Vagina (tissue), 2 donors: ENCODE measurements at places on chromosomes 13 and 19.

- DNase-seq = no peak
Observed at GRCh38 chr19:38234615-38235014, 10.6 kb upstream of the DPF1 start.

DNA sequence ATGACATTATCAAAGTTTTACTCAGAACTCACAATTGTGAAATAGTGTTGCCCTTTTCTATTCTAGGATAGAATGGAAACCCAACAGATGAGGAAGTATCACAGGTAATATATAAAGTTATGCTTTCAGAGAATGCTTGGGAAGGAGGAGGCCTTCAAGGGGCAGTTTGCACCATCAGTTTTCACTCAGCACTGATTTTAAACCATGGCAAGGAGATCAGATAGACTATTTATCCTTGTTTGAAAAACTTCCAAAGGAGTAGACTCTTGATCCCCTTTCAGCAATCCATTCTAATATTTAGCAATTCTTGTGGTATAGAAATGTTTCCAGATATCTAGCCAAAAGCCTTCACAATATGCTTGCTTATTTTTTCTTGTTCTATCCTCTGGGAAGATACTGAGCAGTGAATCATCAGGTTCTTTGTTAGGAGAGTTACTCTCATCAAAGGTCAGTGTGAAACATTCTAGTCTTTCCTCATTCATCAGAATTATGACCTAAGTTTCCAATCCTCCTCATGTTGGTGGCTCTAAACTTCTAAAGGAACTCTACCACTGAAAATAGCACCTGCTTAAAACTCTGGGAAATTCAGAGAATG, 3.8 kb downstream of the GPC6 start:
- DNase-seq = no peak

GRCh38 chr19:53333066-53333462, 485 bp upstream of the ZNF845 start:
- DNase-seq = no peak

GRCh38 chr13:46796515-46797474, at the start of gene ESD:
Gene ESD, minus strand, starts transcription at chr13:46797161. Its CDS starts 5,748 bp downstream, at chr13:46791413.
- DNase-seq = no peak

DNA sequence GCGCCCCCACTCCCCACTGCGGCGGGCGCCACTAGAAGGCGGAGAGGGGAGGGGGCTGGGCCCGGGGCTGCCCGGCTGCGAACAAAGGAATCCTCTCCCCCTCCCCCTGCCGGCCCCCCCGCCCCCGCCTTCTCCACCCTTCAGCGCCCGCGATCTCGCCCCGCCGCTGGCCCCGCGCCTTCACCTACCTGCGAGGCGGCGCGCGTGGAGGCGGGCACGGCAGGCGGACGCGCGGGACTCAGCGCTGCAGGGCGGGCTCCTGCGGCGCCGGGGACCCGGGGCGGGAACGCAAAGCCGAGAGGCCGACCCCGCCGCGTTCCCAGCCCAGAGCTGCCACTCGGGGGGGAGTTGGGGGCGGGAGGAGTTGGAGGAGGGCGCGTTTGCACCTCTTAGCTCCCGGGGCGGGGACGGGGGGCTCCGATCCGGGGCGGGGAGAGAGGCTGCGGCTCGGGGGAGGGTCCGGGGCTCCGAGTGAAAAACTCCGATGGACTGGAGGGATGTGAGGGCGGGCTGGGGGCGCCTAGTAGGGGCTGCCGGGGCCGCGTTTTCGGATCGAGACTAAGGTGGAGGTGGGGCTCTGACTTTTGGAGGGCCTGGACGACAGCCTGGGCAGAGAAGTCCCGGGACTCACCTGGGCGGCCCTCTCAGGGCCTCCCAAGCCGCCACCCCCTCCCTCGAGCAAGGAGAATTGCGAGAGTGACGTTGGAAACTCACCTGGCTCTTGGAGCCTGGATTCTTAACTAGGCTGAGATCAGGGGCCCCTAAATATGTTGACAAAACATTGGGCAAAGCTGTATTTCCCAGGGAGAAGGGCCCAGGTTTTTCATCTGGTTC, at the start of gene FBN3:
Gene FBN3, minus strand, starts transcription at position 332 of the 834 bp plus-strand sequence. CDS start 2,112 bp downstream, outside the sequence.
- DNase-seq = no peak

DNA sequence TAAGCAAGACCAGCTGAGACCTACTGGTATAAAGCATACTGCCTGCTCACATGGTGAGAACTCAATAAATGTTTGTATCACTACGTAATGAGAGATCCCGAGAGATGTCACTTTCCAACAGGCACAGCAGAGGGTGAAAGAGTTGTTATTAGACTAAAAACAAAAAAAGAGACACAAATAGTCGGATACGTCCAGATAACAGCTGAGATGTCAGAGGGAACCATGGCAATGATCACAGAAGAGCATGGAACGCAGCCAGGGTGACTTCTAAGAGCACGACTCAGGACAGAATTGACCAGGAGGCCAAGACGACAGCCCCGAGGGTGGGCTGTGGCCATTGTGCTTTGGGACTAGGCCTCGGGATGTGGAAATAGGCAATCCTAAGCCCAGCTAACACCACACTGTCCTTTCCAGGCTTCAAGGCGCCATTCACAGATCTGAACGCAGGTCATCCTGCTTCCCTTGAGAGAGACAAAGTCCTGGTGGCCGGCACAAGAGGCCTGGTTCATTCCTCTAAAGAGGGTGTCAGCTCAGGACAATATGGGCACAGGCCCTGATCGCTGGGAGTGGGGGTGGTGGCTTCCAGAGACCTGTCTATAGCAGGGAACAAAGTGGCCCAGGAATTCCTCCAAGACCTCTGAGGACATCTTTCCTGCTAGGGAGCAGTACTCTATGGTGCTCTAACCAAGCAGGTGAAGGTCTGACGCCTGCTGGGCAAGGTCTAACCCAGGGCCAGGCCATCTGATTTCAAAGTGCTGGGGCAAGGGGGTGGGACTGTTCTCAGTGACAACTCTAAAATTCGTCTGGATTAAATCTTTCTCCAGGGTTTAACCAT, 3.2 kb downstream of the SH3GL1 start:
- DNase-seq = no peak

DNA sequence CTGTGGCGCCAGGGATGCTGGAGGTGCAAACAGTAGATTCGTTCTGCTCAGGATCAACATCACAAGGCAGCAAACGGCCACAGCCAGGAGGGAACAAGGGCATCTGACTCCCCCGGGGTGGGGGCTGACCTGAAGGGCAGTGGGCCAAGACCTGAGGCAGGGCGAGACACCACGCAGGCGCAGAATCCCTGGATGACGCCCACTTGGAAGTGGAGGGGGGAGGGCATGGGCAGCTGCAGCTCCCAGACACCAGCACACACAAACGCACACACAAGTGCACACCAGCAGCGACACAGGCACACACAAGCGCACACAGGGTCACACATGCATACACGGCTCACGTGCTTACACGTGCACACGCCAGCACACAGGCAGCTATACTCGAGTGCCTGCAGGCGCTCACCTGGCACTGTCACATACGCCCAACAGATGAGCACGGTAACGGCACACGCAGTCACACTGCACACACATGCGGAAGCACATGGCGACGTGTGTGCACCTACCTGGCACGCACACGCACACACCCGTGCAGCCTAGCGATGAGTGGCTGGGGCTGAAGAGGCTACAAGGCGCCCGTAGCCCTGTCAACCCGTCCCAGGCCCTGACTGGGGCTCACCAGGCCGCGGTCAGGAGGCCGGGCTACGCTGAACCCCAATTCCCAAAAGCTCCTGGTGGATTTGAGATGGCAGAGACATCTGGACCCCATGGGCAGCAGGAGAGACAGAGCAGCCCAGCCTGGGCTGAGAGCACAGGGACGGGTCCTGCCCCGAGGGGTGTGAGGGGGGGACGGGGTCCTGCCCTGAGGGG, 5.5 kb downstream of the C2CD4C start:
- no peak for DNase-seq

DNA sequence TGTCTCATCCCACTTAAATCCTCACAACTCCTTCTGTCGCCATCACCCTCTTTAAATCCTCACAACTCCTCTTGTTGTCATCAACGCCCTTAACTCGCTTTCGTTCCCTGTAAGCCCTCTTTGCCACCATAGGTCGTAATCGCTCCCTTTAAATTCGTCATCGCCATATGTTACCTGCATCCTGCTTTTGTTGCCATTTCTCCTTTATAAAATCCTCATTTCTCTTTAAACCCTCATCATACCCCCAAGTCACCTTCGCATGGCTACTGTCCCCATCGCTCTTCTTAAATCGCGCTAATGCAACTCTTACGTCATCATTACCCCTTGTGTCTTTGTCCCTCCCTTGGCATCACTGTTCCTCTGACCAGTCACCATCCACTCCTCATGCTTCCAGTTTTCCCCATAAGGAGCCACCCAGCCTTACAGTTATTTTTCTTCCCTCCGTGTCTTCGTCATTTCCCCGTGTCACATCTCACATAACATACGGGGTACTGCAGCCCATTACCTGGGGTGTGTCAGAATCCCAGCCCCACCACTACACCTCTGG, 539 bp downstream of the PLD3 start:
- no peak for DNase-seq

DNA sequence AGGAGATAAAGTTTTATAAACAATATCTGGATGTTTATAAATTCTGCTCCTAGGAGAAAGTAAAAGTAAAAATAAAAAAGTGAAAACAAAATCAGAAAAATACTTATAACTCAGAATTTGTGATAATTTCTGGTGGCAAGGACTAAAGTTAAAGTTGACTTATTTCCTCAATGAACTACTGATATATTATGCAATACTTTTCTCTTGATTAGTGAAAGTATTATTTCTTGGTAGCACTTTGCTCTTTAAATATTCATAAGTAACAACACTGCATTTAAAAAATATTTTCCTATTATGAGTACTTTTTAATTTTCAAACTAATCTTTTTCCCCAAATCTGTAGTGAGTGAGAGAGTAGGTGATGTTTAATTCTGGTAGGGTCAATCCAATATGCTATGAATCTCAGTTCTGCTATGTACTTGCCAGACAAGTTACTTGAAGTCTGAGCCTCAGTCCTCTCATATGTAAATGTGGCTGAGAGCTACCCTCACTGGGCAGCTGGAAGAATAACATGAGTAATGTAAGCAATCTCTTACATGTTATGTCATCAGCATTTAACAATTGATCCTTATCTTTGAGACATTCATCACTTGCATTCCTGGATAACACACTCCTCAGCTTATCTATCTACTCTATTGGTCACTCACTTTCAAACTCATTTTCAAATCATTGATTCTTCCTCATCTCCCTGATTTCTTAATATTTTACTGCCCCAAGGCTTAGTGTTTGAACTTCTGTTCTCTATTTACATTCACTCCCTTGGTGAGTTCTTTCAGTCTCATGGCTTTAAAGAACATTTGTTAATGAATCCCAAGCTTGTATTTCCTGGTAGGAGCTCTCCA, 239.0 kb downstream of the RGCC start:
- no peak for DNase-seq

DNA sequence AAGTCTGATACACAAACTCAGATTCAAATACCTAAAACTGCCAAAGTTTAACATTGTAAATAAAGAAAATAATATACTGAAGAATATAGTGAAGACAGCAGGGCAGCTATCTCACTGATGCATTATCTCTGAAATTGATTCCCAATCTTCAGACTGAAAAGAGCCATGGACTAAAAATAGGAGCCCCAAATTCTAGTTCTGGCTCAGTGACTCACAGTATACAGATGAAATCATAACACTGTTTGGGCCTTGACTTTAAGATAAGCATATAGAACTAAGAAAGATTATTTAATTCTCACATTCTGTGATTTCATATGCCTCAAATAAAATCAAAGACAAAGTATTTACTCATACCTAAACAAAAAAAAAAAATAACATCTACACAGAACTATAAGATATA, 53.9 kb downstream of the RBM26 start:
- DNase-seq = no peak

DNA sequence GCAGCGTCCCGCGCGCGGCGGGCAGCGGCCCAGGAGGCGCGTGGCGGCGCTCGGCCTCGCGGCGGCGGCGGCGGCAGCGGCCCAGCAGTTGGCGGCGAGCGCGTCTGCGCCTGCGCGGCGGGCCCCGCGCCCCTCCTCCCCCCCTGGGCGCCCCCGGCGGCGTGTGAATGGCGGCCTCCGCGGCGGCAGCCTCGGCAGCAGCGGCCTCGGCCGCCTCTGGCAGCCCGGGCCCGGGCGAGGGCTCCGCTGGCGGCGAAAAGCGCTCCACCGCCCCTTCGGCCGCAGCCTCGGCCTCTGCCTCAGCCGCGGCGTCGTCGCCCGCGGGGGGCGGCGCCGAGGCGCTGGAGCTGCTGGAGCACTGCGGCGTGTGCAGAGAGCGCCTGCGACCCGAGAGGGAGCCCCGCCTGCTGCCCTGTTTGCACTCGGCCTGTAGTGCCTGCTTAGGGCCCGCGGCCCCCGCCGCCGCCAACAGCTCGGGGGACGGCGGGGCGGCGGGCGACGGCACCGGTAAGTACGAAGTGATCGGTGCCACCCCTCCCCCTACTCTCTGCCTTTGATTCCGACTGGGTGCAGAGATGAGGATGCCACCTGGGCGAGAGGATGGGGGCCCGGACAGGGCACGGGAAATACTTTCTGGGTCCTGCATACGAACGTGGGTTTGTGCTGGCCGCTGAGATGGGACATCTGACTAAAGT, 874 bp downstream of the TRIM28 start:
- DNase-seq = peak; percentile 86

GRCh38 chr13:30037766-30038165, 187.3 kb upstream of the UBL3 start:
- DNase-seq = peak; percentile 70

DNA sequence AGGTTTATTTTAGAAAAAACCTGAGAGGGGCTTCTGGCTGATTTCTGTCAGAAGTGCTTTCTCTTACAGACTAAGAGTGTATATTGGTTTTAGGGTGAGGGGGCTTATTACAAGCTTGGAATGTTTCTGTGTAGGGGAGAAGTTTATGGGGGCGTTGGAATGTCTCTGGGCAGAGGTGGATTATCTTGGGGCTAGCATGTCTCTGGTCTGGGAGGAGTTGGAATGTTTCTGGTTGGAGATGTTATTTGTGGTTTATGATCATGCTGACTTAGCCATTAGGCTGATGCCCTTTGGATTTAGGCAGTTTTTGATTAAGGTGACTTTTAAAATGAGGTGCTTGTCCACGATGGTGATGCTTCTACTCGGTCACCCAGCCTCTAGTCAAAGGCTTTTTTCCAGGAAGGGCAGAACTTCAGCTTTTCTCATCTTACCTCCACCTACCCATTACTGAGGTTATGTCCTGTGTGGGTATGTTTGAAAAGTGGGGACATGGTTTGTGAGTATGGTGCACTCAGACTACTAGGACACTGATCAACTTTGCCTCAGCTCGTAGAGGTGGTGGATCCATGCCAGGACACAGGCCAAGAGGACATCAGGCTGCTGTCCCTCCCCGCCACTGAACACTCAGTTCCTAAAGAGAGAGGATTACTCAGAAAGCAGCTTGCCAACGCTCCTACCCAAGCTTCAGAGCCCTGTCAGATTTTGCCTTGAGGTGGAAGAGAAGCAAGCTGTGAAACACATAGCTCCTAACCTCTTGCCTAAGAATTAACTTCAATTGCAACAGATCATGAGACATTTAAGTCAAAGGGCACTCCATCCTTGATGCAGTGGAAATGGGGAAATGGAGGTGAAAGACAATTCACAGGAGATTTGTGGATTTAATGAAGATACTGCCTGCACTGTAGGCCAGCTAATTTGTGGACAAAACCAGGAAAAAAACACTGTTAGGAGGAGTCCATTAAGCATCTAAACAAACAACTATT, 63.6 kb downstream of the ZNF44 start:
- no peak for DNase-seq

GRCh38 chr13:105902396-105902795, 633.1 kb downstream of the EFNB2 start:
- DNase-seq = no peak

GRCh38 chr13:94598281-94598680, 2.3 kb upstream of the TGDS start:
- DNase-seq = no peak
